Cardiac fibroblast (primary cell): ENCODE measurements at places on chromosomes 5 and 9.

- peak; percentile 90 for DNase-seq
Measured at GRCh38 chr9:133417541-133418461, at the start of gene REXO4. Gene REXO4, minus strand, starts transcription at chr9:133418010. Its CDS starts 166 bp downstream, at chr9:133417844.

DNA sequence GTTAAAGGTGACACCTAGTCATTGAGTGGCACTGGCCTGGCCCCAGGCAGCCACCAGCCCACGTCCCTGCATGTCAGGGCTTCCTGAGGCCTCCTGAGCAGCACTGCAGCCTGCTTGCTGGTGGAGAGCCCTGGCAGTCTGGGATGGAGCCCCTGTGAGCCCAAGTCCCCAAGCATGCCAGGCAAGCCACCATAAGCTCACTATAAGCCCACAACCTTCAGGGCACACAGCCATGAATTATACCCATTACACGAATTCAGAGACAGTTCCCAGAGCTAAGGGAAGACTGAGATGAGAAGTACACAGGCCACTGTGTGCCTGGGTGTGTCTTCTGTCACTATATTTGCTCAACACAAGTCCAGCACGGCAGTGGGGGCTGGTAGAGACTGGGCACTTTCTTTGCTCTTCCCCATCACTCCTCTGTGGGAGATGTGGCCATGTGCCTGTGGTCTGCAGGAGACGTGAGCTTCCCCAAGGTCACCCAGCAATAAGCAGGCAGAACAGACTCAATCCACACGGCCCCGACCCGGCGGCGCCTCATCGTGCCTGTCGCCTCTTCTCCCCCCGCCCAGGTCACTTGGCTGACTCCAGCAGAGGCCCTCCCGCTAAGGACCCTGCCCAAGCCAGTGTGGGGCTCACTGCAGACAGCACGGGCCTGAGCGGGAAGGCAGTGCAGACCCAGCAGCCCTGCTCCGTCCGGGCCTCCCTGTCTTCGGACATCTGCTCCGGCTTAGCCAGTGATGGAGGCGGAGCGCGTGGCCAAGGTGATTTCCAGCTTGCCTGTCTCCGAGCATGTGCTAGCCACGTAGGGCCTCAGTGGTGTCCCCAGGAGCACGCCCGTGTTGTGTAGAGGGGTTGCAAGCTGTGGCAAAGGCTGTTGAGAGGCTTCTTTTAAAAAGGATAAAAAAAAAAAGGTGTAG lies 114.8 kb downstream of the WNK2 start:
- no peak for DNase-seq

GRCh38 chr5:127111112-127111511 lies 37.8 kb upstream of the C5orf63 start:
- DNase-seq = no peak

GRCh38 chr5:172860520-172861443 lies 26.7 kb downstream of the ERGIC1 start:
- peak; percentile 85 for DNase-seq

- no peak for DNase-seq
Measured at GRCh38 chr9:120481248-120481647, 98.7 kb downstream of the CDK5RAP2 start.

DNA sequence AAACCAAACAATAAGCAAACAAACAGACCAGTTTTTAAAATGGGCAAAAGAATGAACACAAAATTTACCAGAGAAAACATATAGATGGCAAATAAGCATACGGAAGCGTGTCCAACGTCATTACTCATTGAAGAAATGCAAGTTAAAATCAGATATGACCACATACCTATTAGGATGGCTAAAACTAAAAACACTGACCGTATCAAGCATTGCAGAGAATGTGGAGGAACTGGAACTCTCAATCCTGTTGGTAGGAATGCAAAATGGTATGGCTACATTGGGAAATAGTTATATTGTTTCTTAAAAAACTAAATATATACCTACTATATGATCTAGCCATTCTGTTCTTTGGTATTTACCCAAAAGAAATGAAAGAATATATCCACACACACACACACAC lies 129.4 kb upstream of the ACO1 start:
- no peak for DNase-seq

GRCh38 chr5:134420343-134420742 lies 8.7 kb upstream of the CDKN2AIPNL start:
- peak; percentile 14 for DNase-seq

DNA sequence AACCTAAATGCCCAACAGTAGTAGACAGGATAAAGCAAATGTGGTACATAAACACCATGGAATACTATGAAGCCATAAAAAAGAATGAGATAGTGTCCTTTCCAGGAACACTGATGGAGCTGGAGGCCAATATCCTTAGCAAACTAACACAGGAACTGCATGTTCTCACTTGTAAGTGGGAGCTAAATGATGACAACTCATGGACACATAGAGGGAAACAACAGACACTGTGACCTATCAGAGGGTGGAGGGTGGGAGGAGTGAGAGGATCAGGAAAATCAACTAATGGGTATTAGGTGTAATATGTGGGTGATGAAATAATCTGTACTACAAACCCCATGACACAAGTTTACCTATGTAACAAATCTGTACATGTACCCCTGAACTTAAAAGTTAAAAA lies 505.7 kb downstream of the RAB3C start:
- DNase-seq = no peak

GRCh38 chr5:88664645-88665044 lies 218.3 kb downstream of the MEF2C start:
- DNase-seq = no peak

GRCh38 chr5:136123236-136123768 lies 9.3 kb upstream of the SMAD5 start:
- DNase-seq = peak; percentile 41

DNA sequence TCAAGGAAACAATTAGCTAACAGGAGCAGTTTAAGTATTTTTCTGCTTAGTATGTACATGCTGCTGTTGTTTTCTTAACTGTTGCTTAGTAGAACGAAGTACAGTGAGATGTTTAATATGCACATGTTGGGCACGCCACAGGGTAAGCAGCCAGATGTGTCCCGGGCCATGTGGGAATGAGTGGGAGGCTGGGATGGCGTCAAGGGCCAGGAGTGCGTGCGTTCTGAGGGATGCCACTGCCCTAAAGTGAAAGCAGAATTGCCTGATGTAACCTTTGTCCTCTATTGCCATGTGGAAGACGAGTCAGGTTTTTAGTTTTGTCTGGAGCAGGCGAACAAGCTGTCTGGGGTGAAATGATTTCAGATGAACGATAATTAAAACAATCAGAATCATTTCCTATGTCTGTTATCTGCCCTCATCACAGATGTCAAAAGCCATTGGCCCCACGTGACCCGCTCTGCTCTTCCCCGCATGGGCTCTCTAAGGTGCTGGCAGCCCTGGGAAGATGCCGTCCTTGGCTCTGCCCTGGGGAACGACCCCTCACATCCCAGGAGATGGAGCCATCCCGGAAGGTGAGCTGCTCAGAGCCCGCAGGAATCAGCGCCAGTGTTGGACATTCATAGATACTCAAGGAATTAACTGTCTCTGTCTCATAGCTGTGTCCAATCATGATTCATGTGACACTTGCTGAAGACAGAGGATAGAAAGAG lies 356.6 kb upstream of the IRX4 start:
- DNase-seq = no peak

- DNase-seq = no peak
Measured at GRCh38 chr5:115471345-115472063, 73.1 kb downstream of the FEM1C start.
